Islet precursor cell (in vitro differentiated cells): ENCODE measurements at places on chromosomes 16 and 17.

- no peak for DNase-seq
Measured at GRCh38 chr17:17827826-17828621, 8.8 kb downstream of the SREBF1 start.

- DNase-seq, result no peak
Measured at GRCh38 chr16:66578651-66579531, at the start of gene CMTM2. Gene CMTM2 (plus strand): TSS chr16:66579463. CDS start chr16:66579608, 145 bp downstream.

DNA sequence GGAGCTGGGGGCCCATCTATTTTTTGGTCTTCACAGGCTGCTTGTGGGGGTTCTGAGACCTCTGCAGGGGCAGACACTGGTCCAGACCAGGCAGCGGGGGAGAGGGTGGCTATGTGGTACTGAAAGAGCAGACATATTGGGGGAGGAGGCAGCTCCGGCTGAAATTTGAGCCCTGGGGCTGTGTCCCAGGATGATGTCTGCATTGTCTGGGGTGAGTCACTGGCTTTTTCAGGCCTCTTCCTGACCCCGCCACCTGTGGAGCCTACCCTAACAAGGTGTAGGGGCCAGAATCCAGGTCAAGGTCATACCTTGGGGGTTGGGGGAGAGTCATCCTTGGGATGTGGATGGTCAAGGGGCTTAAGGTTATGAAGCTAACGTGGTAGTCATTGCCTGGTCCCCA, 2.4 kb downstream of the CORO6 start:
- DNase-seq, result peak; percentile 92

GRCh38 chr17:33284022-33284421, 9.1 kb downstream of the ASIC2 start:
- DNase-seq, result no peak

DNA sequence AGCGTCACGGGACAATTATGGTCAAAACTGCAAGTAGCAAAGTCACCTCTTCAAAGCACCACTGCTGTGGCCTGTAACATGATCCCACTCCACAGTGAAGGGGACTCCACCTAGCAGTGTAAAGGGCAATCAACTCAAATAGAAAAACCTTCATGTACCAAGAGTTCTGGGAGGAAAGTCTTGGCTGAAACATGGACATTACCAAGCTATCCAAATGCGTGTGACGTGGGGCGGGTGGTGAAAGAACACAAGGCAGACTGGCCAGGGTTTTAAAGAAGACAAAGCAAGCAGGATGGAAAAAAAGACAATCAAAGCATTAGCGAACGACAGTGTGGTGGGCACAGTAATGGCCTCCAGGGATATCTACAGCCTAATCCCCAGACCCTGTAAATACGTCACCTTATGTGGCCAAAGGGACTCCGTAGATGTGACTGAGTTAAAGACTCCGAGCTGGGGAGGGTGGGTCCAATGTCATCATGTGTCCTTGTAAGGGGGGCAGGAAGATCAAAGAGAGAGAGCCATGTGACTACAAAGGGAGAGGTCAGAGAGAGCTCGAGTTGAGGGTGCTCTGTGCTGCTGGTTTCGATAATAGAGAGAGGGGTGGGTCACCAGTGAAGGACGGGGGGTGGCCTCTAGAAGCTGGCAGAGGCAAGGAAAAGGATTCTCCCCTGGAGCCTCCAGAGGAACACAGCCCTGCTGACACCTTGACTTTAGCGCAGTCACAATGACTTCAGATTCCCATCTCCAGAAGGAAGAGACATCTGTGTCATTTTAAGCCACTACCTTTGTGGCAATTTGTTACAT, 6.0 kb downstream of the HSDL1 start:
- DNase-seq, result no peak

DNA sequence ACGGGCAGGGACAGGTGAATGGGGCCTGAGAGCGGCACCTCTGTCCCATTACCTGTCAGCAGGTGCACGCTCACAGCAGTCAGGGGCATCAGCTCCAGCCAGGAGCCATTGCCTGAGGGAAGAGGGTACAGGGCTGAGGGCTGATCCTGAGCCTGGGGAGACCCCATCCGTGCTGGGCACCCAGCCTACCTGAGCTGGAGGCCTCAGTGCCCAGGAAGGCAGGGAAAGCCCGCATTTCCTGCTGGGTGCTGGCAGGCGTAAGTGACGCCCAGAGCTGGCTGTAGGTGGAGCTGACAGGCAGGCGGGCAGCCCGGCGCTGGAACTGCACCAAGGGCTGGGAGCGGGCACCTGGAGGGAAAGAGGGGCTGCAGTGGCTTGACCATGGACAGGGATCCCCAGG, 7.4 kb downstream of the FAM171A2 start:
- DNase-seq, result no peak

DNA sequence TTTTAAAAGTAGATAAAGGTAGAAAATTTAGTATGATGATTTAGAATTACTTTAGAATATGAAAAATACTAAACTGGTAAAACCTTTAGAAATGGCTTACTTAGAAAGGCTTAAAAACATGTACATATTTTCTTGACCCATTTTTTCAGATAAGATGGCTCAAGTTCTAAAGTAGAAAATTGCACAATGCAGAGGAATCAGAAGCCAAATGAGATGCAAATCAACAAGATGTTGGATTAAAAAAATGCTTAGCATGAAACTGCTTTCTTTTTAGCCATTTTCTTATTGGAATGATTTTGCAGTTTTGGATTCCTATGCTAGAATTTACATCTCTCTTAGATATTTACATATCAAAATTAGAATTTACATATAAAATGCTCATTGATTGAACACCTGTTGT, 1.5 kb upstream of the KRTAP3-1 start:
- DNase-seq, result no peak

- peak; percentile 45 for DNase-seq
Measured at GRCh38 chr17:78999056-78999768, 10.4 kb downstream of the CANT1 start.

DNA sequence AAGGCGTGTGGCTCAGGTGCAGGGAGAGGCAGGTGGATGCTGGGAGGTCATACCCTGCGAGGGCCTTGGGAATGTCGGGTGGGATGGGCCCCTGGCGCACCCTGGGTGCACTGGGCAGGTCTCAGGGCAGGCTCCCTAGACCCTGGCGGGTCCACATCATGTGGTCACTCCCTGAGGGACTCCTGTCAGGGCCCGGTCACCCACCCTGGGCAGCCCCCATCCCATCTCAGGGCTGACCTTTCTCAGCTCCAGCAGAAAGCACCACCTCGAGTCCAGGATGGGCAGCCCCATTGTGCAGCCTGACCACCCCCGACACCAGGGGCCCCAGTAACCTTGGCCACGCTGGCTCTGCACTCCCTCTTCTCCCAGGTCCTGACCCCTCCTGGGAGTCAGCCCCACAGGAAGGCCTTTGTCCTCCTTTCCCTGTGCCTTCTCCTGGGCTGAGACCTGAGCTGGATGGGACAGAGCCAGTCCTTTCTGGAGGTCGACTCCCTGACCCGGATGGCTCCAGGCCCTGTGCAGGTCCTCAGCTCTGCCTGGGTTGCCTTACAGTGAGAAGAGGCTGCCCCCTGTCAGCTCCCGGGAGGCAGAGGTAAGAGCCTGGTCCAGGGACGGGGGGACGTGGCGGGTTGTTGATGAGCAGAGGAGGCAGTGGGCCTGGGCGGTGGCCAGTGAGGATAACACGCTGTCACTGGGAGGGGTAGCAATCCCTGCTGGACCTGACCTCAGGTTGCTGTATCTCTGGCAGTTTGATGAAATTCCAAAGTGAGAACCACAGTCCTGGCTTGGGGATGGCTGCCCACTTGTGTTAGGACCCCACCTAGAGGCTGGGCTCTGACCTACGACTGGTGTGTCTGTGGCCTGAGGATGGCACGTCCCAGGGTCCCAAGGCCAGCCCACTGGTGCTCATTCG, 77.9 kb downstream of the GOSR1 start:
- peak; percentile 86 for DNase-seq

GRCh38 chr17:142102-142661, 4.8 kb downstream of the SCGB1C2 start:
- DNase-seq, result no peak

- DNase-seq, result no peak
Measured at GRCh38 chr17:4722678-4723240, 8.5 kb upstream of the MED11 start.

DNA sequence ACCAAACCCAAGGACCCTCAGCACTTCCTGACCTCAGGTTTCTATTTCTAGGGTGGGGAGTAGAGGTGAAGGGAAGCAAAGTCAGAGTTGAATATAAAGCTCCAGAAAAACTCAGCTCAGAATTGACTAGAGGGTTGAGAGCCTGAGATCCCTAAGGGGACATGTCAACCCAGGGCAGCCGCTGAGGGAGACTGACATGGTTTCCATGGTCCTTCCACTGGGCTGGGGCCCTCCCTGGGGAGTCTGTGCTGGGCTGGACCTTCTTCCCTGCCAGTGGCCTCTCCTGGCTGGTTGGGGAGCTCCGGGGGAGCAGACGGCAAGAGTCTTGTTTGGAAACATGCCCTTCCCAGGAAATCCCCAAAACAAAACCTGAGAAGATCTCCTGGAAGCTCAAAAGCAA, 121.3 kb downstream of the METRNL start:
- no peak for DNase-seq

DNA sequence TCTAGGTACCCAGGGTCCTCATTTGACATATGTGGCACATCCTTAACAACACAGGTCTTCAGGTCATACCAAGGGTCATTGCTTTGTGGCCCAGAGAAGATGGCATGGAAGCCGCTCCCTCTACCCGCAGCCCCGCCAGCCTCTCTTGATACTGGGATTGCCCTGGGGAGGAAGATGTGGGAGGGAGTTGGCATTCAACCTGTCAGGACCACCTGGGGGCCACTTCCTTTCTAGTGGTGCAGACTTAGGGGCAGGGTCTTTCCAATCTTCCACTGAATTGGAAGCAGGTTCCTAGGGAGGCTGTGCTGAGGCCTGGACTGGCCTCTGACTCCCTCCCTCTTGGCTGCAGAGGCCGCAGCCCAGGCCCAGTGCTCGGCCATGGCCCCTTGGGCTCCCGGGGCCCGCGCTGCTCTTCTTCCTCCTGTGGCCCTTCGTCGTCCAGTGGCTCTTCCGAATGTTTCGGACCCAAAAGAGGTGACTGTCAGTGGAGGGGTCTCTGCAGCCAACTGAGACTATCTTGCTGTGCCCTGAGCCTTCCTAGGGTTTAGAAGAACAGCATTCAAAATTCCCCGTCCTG, 5.1 kb upstream of the HEXIM1 start:
- no peak for DNase-seq

- no peak for DNase-seq
Measured at GRCh38 chr17:22131740-22132139, 439.4 kb downstream of the KCNJ18 start.

- no peak for DNase-seq
Measured at GRCh38 chr17:44071198-44071520, 624 bp downstream of the G6PC3 start.

DNA sequence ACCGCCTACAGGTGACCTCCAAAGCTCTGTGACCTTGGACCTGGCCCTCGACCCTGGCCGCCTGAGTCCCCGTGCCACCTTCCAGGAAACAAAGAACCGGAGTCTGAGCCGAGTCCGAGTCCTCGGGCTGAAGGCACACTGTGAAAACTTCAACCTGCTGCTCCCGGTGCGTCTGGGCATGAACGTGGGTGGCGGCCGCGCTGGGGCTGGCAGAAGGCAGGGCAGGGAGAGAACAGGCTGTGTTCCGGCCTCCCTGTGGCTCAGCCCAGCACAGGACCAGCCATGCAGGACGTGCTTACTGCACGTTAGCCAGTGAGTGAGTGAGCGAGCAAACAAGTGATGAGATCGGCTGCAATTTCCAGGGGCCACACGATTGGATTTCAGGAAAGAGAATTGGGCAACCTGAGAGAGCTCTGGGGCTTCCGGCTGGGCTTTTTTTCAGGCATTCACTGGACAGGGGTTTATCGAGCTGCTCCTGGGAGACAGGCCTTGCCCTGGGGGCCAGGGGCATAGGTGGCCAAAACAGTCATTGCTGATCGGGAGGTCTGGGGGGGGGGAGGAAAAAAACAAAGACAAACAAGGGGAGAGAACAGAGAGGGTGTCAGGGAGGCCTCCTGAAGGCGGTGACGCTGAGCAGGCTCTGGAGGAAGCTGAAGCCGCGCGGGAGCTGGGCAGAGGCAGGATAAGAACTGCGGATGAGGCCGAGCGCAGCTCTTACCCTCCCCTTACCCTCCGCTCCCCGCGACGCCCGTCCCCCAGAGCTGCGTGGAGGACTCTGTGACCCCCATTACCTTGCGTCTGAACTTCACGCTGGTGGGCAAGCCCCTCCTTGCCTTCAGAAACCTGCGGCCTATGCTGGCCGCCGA, 16.9 kb downstream of the ITGAX start:
- DNase-seq, result no peak

GRCh38 chr16:10308305-10309193, 77.3 kb upstream of the ATF7IP2 start:
- peak; percentile 57 for DNase-seq

DNA sequence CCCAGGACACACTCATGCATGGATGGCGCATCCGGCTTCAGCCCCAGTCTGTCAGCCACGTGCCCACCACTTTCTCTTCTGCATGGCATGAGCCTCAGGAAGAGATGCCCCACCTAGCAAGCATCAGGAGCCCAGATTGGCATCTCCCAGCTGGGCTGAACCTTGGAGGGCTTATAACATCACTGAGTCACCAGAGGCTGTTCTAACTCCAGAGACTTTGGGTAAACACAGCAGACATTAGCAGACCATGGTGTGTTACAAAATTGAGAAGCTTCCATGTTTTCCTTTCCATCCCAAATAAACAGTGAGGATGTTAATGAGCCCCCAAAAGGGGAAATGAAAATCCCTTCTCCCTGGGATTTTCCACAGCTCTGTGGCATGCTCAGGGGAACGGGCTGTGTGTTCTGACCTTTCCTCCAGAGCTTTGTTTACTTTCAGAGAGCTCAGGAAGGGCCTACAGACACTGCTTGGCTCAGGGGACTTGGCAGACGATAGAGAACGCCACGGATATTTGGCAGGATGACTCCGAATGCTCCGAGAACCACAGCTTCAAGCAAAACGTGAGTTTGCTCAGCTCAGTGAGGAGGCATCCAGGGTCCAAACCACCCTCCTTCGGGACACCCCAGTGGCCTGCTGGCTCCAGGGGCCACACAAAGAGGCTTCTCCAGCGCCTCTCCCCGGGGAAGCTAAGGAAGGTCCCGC, 16.5 kb downstream of the GLP2R start:
- DNase-seq, result no peak

GRCh38 chr16:46801428-46802049, 29.4 kb downstream of the C16orf87 start:
- no peak for DNase-seq

DNA sequence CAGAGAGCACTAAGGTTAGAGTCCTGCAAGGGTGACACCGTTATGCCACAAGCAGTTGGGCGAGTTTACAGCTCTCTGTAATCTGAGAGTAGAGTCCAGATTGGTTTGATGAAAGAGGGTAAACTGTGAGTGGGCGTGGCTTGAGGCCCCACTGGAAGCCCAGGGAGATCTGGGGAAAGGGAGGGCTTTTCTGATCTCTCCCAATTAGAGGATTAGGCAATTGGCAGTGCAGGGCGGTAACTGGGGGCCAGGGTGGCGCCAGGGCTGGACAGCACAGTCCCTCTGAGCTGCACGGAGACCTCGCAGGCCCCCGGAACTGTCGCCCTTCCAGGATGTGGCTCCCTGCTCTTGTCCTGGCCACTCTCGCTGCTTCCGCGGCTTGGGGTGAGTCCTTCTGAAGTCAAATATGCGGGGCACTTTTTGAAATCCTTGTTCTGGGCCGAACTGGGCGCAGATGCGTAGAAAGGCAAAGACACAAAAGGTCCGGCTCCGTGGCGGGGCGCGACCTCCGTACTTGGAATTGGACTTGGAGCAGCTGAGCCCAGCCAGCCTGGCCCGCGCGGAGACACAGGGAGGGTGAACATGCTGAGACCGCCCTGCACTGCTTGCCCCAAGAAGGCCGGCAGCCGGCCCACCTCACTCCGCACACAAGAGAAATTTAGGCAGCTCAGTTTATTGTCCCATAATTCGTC, 72.4 kb downstream of the CES1 start:
- peak; percentile 72 for DNase-seq

GRCh38 chr17:80427366-80428282, 12.7 kb downstream of the ENDOV start:
- no peak for DNase-seq
